ENCODE measurements at places on chromosomes 12 and 14. TPM values are rescaled to one million over a fixed set of nuclear protein-coding genes. Genes with fewer than 3 reads are reported as not detected.

DNA sequence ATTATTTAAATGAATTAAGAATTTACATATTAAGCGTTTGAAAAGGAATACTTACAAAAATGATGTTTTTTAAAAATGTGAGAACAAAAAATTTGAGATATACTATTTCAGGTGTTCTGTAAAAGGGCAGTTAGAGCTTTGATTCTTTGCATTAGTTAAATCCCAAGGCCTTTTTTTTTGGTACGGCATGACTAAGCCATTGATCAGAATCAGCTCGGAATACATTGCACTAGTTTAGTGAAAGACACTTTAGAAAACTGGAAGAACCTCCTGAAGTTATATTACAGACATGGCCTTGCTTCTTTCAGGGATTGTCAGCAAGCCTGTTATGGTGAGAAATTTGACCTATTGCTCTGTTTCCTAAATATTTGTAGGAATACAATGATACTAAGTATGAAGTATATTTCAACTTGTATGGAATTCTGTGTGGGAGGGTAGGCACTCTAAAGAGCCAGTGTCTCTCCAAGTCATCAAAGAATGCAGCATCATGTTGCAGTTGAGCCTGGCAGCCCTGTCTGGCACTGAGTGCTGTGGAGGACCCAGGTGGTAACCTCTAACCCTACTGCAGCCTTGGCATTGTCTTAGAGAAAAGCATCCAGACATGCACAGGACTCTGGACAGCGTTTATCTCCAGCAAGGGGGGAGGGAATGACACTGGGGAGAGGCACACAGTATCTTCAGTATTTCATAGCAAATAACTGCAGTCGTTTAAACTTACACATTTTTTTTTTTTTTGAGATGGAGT lies 1.5 kb downstream of the KLC1 start:
- no peaks in the 10 kb centered on the region for H3K27me3 ChIP-seq
- peak overlapping the region; percentile 85 for H3K27ac ChIP-seq
- peak overlapping the region; percentile 84 for H3K4me3 ChIP-seq
- DNase-seq, result no peak
- peaks cover 3% of the 10 kb centered on the region for H3K36me3 ChIP-seq
- peaks cover 46% of the 10 kb centered on the region for H3K4me1 ChIP-seq

DNA sequence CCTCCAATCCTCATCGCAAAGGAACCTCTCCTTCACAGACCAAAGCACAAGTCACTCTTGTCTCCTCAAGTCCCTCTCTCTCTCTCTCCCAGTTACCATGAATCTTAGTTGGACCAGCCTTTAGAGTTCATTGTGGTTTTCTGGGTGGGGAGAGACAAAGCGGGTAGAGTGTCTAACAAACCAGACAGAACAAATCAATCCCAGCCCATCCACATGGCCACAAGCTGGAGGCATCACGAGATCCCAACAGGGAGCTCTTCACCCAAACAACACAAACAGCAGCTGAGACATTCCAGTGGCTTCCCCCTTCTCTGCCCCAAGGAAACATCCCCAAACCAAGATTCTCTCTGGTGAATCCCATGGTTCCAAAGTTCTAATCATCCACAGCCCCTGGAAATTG lies 22.4 kb downstream of the ACTN1 start:
- no peak for DNase-seq
- peak overlapping the region; percentile 20 for H3K27ac ChIP-seq
- peaks cover 53% of the 10 kb centered on the region for H3K4me1 ChIP-seq

GRCh38 chr12:103475073-103475472 lies 20.7 kb downstream of the C12orf42 start:
- H3K27me3 ChIP-seq, result no peaks in the 10 kb centered on the region
- DNase-seq, result no peak
- H3K27ac ChIP-seq, result no peak overlapping the region

DNA sequence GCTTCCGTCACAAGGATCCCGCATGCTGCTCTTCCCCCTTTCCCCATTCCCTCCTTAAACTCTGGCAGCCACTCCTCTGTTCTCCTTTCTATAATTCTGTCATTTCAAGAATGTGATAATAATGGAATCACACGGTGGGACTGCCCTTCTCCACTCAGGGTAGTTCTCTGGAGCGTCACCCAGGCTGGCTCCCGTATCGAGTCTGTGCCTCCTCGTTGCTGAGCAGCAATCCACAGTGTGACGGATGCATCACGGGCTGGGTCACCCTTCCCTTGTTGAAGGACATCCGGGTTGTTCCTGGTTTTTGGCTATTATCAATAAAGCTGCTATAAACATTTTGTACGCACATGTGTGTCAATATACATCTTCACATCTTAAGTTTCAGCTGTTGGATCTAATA lies 5.7 kb upstream of the SYNE3 start:
- no peaks in the 10 kb centered on the region for H3K27me3 ChIP-seq
- peaks cover 90% of the 10 kb centered on the region for H3K4me1 ChIP-seq
- DNase-seq, result no peak
- H3K36me3 ChIP-seq, result peaks cover 7% of the 10 kb centered on the region

- peaks cover 10% of the 10 kb centered on the region for H3K27me3 ChIP-seq
- no peak overlapping the region for H3K4me3 ChIP-seq
- no peak for DNase-seq
- H3K27ac ChIP-seq, result no peak overlapping the region
- no peaks in the 10 kb centered on the region for H3K4me1 ChIP-seq
Measured at GRCh38 chr12:130993759-130994670, 40.3 kb downstream of the ADGRD1 start.

The TAS2R42 gene
- not detected for total RNA-seq

GRCh38 chr14:74547331-74547927 lies 53.9 kb downstream of the ISCA2 start:
- DNase-seq, result no peak
- no peak overlapping the region for H3K4me3 ChIP-seq
- no peak overlapping the region for H3K27ac ChIP-seq
- no peaks in the 10 kb centered on the region for H3K36me3 ChIP-seq
- H3K4me1 ChIP-seq, result no peaks in the 10 kb centered on the region

GRCh38 chr14:26636561-26636960 lies 38.7 kb upstream of the NOVA1 start:
- no peak overlapping the region for H3K27ac ChIP-seq
- no peaks in the 10 kb centered on the region for H3K27me3 ChIP-seq
- no peaks in the 10 kb centered on the region for H3K4me1 ChIP-seq

GRCh38 chr12:88753066-88753465 lies 172.8 kb upstream of the KITLG start:
- no peak for DNase-seq
- H3K27me3 ChIP-seq, result no peaks in the 10 kb centered on the region
- no peak overlapping the region for H3K27ac ChIP-seq
- no peaks in the 10 kb centered on the region for H3K4me1 ChIP-seq
- H3K36me3 ChIP-seq, result no peaks in the 10 kb centered on the region
- no peak overlapping the region for H3K4me3 ChIP-seq

DNA sequence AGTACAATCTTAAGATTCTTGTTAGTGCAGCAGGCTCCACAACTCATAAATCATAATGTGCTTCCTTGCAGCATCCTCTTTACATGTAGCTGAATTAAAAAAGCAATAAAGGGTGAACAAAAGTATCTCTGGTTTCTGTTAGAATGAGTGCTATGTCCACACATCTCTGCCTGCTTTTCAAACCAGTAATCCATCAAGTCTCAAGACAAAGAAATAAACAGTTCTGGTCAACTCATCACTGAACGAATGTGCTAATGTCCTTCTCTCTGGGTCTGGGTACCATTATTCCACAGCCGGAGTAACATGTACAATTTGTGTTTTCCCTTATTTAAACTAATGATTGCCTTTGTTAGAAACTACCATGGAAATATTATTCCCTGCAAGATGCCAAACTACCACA lies 273.0 kb upstream of the USP15 start:
- no peak overlapping the region for H3K27ac ChIP-seq
- no peak for DNase-seq
- H3K4me3 ChIP-seq, result no peak overlapping the region
- H3K4me1 ChIP-seq, result no peaks in the 10 kb centered on the region
- H3K36me3 ChIP-seq, result no peaks in the 10 kb centered on the region
